ENCODE measurements at places on chromosomes 12 and 14. TPM values are rescaled to one million over a fixed set of nuclear protein-coding genes. Genes with fewer than 3 reads are reported as not detected.

DNA sequence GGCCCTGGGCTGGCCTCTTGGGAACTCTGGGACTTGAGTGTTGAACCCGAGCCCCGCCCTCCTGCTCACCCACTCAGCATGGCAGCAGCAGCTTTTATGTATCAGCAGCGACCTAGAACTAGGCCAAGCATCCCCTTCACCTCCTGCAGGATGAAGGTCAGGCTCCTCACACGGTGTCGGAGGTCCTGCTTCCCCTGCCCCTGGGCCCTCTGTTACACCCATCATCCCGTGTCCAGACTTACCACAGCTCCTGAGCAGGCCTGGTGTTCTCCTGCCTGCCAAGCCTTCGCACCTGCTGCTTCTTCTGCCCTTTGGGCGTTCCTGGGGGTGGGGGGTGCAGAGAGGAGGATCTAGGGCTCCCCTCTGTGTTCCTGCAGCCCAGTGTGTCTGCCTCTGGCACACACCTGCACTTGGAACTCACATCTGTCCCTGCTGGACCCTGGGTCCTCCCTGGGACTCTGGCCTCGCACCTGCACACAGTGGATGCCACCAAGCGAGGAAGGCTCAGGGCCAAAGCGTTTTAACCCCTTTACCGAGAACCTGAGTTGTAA lies 80.3 kb downstream of the PAPOLA start:
- DNase-seq: no peak
- H3K4me1 ChIP-seq: no peaks in the 10 kb centered on the region
- peaks cover 23% of the 10 kb centered on the region for H3K27me3 ChIP-seq
- H3K27ac ChIP-seq: no peak overlapping the region
- no peak overlapping the region for H3K4me3 ChIP-seq
- no peaks in the 10 kb centered on the region for H3K36me3 ChIP-seq

DNA sequence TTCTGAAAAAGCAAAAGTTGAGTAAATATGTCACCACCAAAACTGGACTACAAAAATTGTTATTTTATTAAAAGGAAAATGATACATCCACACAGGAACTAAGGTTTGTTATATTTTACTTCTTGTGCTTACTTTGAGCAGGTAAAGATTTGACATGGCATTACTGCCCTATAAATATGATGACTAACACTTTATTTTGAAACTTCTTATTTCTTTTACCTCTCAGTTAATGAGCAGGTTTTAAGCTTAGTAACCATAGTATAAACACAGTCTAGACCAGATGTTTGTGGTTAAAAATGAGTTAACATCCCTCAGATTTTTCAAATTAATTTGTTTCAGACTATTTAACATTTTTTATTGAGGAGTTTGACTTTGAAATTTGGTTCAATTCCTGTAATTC lies 862.5 kb upstream of the USP15 start:
- no peaks in the 10 kb centered on the region for H3K4me1 ChIP-seq
- no peak overlapping the region for H3K27ac ChIP-seq
- no peak for DNase-seq
- H3K36me3 ChIP-seq: no peaks in the 10 kb centered on the region
- H3K27me3 ChIP-seq: no peaks in the 10 kb centered on the region

The CD4 gene
- 9.6 TPM for total RNA-seq

The SLC22A17 gene
- total RNA-seq: 12.7 TPM

DNA sequence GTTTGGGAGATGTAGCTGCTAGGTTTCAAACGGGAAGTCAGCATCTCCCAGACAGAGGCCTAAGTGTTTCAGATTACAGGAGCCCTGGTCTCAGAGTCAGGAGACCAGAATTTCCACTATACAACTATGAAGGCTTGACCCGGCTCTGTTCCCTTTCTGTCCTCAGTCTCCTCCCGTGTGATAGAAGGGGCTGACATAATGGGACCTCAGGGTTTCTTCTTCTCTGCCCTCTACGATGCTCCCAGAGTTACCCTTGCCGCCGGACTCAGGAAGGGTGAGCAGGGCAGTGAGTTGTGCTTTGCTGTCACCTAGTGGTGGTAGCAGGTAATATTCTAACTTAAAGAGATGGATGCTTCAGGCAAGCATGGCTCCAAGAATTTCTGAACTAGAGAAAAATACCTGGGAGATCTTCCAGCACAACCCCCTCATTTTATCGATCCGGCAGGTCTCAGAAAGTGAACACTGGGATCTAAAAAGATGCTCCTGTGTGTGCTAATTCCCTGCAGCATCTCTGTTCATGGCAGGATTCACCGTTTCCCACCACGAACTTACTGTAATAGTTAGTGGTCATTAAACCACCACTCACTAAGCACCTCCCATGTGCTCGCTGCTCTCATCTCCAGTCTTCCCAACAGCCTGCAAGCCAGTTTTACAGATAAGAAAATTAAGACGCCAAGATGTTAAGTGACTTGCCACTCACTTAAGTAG lies 84.4 kb downstream of the VWF start:
- no peaks in the 10 kb centered on the region for H3K4me1 ChIP-seq
- no peaks in the 10 kb centered on the region for H3K27me3 ChIP-seq
- no peak overlapping the region for H3K27ac ChIP-seq
- H3K36me3 ChIP-seq: no peaks in the 10 kb centered on the region
- peak; percentile 67 for DNase-seq
- no peak overlapping the region for H3K4me3 ChIP-seq

GRCh38 chr12:64065881-64066451 lies 156.1 kb downstream of the KICS2 start:
- peaks cover 17% of the 10 kb centered on the region for H3K36me3 ChIP-seq
- H3K4me3 ChIP-seq: no peak overlapping the region
- no peak overlapping the region for H3K27ac ChIP-seq
- H3K27me3 ChIP-seq: no peaks in the 10 kb centered on the region
- no peaks in the 10 kb centered on the region for H3K4me1 ChIP-seq

GRCh38 chr12:82876075-82876474 lies 189.4 kb downstream of the TMTC2 start:
- no peaks in the 10 kb centered on the region for H3K27me3 ChIP-seq
- no peak overlapping the region for H3K27ac ChIP-seq
- no peaks in the 10 kb centered on the region for H3K36me3 ChIP-seq
- H3K4me1 ChIP-seq: peaks cover 5% of the 10 kb centered on the region
- DNase-seq: no peak
- H3K4me3 ChIP-seq: no peak overlapping the region

The C1R gene
- 19.9 TPM for total RNA-seq

DNA sequence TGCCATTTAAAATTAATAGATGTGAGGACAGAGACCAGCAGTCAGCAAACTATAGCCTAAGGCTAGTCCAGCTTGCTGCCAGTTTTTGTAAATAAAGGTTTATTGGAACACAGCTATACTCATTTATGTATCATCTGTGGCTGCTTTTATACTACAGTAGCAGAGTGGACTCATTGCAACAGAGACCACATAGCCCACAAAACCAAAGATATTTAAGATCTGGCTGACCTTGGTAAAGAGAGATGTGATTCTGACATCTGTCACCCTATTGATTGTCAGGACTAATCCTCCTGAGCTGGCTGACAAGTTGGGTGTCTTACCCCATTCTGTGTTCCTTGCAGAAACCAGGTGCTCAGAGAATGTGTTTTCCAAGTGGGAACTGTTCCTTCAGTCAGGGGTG lies 99.9 kb downstream of the BEGAIN start:
- no peak for DNase-seq
- no peaks in the 10 kb centered on the region for H3K36me3 ChIP-seq
- no peaks in the 10 kb centered on the region for H3K27me3 ChIP-seq
- H3K4me3 ChIP-seq: no peak overlapping the region
- no peak overlapping the region for H3K27ac ChIP-seq

DNA sequence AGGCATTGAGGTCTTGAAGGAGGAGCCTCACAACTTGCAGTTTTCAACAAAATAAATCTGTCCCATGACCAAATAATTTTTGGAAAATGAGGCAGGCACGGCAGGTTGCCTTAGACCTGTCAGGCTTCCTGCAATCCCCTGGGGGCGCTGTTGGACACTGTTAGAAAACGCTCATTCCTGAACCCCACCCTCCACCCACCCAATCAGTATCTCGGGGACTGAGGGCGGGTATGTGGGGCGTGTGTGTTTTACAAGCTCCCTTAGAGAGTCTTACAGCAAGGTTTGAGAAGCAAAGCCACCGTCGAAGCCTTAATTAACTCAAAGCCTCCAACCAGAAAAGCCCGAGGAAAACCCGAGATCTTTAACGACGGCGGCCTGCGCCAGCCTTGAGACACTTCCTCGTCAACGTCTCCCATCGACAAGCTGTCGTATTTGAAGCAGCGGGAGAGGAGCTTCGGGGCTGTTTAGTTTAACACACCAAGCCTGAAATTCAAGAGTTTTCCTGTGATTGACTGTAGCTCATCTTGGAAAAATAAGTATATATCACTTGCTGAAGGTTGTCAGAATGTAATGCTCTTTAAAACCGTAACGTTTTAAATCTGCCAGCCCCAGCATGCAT lies 123.0 kb downstream of the GLT1D1 start:
- H3K36me3 ChIP-seq: no peaks in the 10 kb centered on the region
- no peak overlapping the region for H3K27ac ChIP-seq
- H3K4me3 ChIP-seq: no peak overlapping the region
- H3K27me3 ChIP-seq: peaks cover 59% of the 10 kb centered on the region
- no peaks in the 10 kb centered on the region for H3K4me1 ChIP-seq

DNA sequence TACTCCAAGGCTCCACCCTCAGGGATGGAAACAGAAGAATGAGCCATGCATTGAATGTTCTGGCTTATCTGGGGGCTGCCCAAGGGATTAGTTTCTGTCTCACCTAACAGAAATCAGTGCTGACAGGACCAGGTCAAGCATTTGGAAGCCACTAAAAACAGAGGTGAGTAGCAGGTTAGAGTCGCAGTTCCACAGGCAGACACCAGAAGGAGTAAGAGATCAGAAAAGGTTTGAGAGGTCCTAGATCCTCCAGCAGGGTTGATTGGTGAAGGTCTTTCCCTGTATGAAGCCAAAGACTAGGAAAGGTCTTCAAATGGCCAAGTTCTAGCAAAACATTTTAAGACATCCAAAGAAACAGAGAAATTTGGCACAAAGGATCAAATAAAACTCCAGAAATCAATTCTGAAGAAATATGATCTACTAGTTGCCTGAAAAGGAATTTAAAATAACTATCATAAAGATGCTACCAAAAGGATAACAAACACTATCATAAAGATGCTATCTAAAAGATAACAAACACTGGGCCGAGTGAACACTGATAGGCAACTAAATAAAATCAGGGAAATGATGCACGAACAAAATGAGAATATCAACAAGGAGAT lies 19.5 kb upstream of the TTC9 start:
- no peaks in the 10 kb centered on the region for H3K4me1 ChIP-seq
- H3K27ac ChIP-seq: no peak overlapping the region
- H3K27me3 ChIP-seq: peaks cover 3% of the 10 kb centered on the region
- DNase-seq: no peak

- no peak overlapping the region for H3K27ac ChIP-seq
- no peak for DNase-seq
- H3K4me1 ChIP-seq: no peaks in the 10 kb centered on the region
- no peaks in the 10 kb centered on the region for H3K36me3 ChIP-seq
- H3K27me3 ChIP-seq: no peaks in the 10 kb centered on the region
These were observed 813.4 kb downstream of the LRFN5 start for GRCh38 chr14:42420071-42420470.

The ITGA7 gene
- 445 TPM for total RNA-seq

DNA sequence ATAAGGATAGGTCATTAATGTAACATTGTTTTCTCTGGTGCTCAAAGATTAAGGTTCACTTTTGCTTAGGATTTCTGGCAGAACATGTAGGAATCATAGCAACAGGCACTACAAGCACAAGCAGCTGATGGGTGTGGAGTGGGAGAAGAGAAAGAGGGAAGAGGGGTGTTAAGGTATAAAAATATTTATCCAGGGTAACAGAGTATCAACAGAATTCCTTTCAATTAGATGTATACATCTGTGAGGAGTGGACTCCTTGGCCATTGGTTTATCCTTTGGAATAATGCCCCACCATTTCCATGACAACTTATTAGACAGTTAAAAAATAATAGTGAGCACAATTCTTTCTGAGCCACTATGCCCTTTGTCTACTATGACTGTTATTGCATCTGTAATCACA lies 388.3 kb upstream of the DDHD1 start:
- no peaks in the 10 kb centered on the region for H3K36me3 ChIP-seq
- H3K4me1 ChIP-seq: peaks cover 34% of the 10 kb centered on the region
- no peak for DNase-seq
- H3K27me3 ChIP-seq: no peaks in the 10 kb centered on the region
- H3K27ac ChIP-seq: no peak overlapping the region
- no peak overlapping the region for H3K4me3 ChIP-seq

- peaks cover 19% of the 10 kb centered on the region for H3K4me1 ChIP-seq
- H3K4me3 ChIP-seq: no peak overlapping the region
- H3K36me3 ChIP-seq: no peaks in the 10 kb centered on the region
- H3K27ac ChIP-seq: no peak overlapping the region
- H3K27me3 ChIP-seq: no peaks in the 10 kb centered on the region
- no peak for DNase-seq
These were observed 40.5 kb upstream of the GPR68 start for GRCh38 chr14:91284791-91285548.

DNA sequence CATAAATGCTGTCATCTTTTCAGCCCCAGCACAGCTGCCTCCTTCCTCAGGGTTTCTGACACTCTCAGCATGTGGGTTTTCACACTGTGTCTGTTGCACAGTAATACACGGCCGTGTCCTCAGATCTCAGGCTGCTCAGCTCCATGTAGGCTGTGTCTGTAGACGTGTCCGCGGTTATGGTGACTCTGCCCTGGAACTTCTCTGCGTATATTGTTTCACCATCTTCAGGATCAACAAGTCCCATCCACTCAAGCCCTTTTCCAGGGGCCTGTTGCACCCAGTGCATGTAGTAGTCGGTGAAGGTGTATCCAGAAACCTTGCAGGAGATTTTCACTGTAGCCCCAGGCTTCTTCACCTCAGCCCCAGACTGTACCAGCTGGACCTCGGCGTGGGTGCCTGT lies 1210.6 kb downstream of the TMEM121 start:
- H3K4me1 ChIP-seq: no peaks in the 10 kb centered on the region
- DNase-seq: no peak
- no peaks in the 10 kb centered on the region for H3K36me3 ChIP-seq
- H3K27ac ChIP-seq: no peak overlapping the region
- H3K4me3 ChIP-seq: no peak overlapping the region
- H3K27me3 ChIP-seq: no peaks in the 10 kb centered on the region

GRCh38 chr14:35385042-35385839 lies 19.3 kb downstream of the NFKBIA start:
- no peak overlapping the region for H3K4me3 ChIP-seq
- H3K4me1 ChIP-seq: peaks cover 31% of the 10 kb centered on the region
- H3K27ac ChIP-seq: peak overlapping the region; percentile 73
- H3K27me3 ChIP-seq: no peaks in the 10 kb centered on the region
- DNase-seq: peak; percentile 88
- no peaks in the 10 kb centered on the region for H3K36me3 ChIP-seq

Measured in heart right ventricle (tissue), 16 donors.